A673 (cell line): ENCODE measurements at places on chromosomes 2 and 18. TPM values are rescaled to one million over a fixed set of nuclear protein-coding genes. Genes with fewer than 3 reads are reported as not detected.

The PROKR1 gene
- total RNA-seq = 15.7 and 19.6 TPM in 2 replicates

The SLC23A3 gene
- 1.9 and 2.2 TPM in 2 replicates for total RNA-seq

The MARCO gene
- total RNA-seq = not detected in 2 replicates

The CHRNG gene
- total RNA-seq = not detected in 2 replicates

The FBLN7 gene
- 4.1 and 5.1 TPM in 2 replicates for total RNA-seq

The PPP1R1C gene
- 3.2 and 5.3 TPM in 2 replicates for total RNA-seq

The TBR1 gene
- 0.17 and 0.44 TPM in 2 replicates for total RNA-seq

The ALS2 gene
- 40.8 and 56.1 TPM in 2 replicates for total RNA-seq

The FRZB gene
- 1.8 and 3.6 TPM in 2 replicates for total RNA-seq

The SCYGR7 gene
- not detected in 2 replicates for total RNA-seq

The KIF1A gene
- 301 and 330 TPM in 2 replicates for total RNA-seq

The EIF2AK2 gene
- total RNA-seq = 64.4 and 68.4 TPM in 2 replicates

The RSAD2 gene
- total RNA-seq = 2.1 and 2.2 TPM in 2 replicates

The CNTNAP5 gene
- not detected in 2 replicates for total RNA-seq

The DSC2 gene
- 0.04 TPM in 1 of 2 replicates, not detected in the other for total RNA-seq

The MGAT4A gene
- total RNA-seq = 0.09 and 0.39 TPM in 2 replicates

The CRYGC gene
- total RNA-seq = not detected in 2 replicates

The UGT1A5 gene
- total RNA-seq = not detected in 2 replicates

The RAMP1 gene
- 22.0 and 24.8 TPM in 2 replicates for total RNA-seq

The DSG4 gene
- total RNA-seq = not detected in 2 replicates

The CHCHD5 gene
- 37.1 and 41.4 TPM in 2 replicates for total RNA-seq
